ENCODE measurements at places on chromosomes 5 and 9. TPM values are rescaled to one million over a fixed set of nuclear protein-coding genes. Genes with fewer than 3 reads are reported as not detected.

DNA sequence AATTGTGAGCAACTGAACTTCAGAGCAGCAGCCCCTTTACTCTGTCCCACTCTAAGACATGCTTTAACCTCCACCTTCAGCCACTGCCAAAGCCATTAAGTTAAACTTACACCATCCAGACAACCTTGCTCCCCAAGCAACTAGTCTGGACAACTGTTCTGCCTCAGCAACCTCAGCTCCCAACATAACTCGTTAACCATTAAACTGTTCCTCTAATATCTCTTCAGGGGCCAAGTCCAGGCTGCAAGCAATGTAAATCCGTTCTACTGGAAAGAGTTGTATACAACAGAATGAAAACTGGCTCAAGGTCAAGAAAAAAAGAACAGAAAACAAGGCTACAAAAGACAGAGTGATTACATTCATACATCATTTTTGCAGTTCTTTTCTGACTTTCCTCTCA lies 131.7 kb upstream of the TARS1 start:
- H3K4me3 ChIP-seq = no peak overlapping the region
- H3K4me1 ChIP-seq = no peaks in the 10 kb centered on the region
- H3K27ac ChIP-seq = no peak overlapping the region
- no peak for DNase-seq
- no peaks in the 10 kb centered on the region for H3K27me3 ChIP-seq
- no peaks in the 10 kb centered on the region for H3K36me3 ChIP-seq

GRCh38 chr9:109036744-109037680 lies 23.7 kb upstream of the CTNNAL1 start:
- H3K4me1 ChIP-seq = no peaks in the 10 kb centered on the region
- H3K27ac ChIP-seq = no peak overlapping the region
- peaks cover 15% of the 10 kb centered on the region for H3K36me3 ChIP-seq
- no peak overlapping the region for H3K4me3 ChIP-seq
- no peak for DNase-seq
- no peaks in the 10 kb centered on the region for H3K27me3 ChIP-seq

DNA sequence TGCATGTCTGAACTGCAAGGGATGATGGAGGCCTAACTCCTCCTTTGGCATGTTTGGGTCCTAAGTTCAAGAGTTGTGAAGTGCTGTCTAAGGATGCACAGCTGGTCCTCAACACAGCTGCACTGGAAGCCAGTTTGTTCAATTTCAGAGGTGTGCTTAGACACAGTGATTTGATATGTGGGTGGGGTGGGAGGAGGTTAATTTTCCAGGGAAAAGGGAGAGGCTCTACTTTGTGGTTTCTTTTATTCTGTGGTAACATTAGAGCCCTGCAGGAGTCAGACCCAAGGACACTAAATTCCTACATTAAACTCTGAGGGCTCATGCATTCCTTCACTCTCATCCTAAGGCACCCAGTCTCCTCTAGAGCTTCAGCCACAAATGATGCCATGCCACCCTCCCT lies 188.4 kb upstream of the MAST4 start:
- no peaks in the 10 kb centered on the region for H3K4me1 ChIP-seq
- no peaks in the 10 kb centered on the region for H3K27me3 ChIP-seq
- no peak overlapping the region for H3K4me3 ChIP-seq
- H3K36me3 ChIP-seq = no peaks in the 10 kb centered on the region
- DNase-seq = no peak
- H3K27ac ChIP-seq = no peak overlapping the region

DNA sequence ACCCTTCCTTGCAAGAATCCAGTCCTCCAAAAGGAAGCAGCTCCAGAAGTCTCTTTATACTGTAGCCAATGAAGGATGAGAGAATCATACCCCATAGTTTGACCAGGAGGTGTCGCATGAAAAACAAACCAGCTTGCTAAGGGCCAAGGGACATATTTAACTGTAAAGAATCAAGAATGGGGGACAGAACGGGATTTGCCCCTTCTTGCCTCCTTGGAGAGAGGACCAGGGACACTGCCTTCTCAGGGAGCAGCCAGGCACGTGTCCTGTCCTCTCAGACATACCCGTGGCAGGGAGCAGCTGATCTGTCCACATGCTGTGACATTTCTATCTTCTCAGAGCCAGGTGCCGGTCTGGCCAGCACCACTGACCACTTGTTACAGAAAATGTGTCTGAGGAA lies 11.7 kb downstream of the PRUNE2 start:
- DNase-seq = no peak
- no peaks in the 10 kb centered on the region for H3K27me3 ChIP-seq
- no peaks in the 10 kb centered on the region for H3K36me3 ChIP-seq
- no peak overlapping the region for H3K4me3 ChIP-seq
- H3K27ac ChIP-seq = no peak overlapping the region
- peaks cover 2% of the 10 kb centered on the region for H3K4me1 ChIP-seq

- no peak for DNase-seq
- H3K27ac ChIP-seq = no peak overlapping the region
- H3K36me3 ChIP-seq = peaks cover 11% of the 10 kb centered on the region
- H3K27me3 ChIP-seq = no peaks in the 10 kb centered on the region
- H3K4me1 ChIP-seq = no peaks in the 10 kb centered on the region
- H3K4me3 ChIP-seq = no peak overlapping the region
Measured at GRCh38 chr5:114377050-114377844, 15.4 kb downstream of the KCNN2 start.

DNA sequence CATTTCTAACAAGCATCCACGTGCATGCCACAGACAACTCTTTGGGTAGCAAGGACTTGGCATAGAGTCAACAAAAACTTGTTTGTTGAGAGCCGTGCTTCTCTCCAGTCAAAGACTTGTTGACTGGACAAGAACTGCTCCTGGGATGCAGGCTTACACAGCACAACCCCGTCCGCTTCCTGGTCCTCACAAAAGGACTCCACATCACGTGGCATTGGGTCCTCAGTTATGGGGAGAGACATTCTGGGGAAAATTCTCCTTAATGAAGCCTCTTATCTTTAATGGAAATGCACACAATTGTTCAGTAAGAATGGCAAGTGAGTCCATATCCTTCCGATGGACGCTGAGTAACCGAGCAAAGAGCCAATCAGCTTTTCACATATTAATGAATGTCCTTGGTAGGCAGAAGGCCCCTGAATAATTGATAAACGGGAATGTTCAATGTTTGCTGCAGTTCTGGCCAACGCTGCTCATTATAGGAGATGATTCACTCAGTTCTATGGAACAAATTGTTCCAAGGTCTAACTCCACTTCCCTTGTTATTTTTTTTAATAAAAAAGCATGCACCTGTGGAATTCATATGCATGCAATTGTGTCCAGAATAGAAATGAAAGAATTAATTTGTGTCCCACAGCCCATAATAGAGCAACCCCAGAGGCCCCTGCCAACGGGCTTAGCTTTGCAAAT lies 97.0 kb upstream of the ZNF366 start:
- no peak overlapping the region for H3K4me3 ChIP-seq
- H3K4me1 ChIP-seq = no peaks in the 10 kb centered on the region
- H3K27ac ChIP-seq = no peak overlapping the region

DNA sequence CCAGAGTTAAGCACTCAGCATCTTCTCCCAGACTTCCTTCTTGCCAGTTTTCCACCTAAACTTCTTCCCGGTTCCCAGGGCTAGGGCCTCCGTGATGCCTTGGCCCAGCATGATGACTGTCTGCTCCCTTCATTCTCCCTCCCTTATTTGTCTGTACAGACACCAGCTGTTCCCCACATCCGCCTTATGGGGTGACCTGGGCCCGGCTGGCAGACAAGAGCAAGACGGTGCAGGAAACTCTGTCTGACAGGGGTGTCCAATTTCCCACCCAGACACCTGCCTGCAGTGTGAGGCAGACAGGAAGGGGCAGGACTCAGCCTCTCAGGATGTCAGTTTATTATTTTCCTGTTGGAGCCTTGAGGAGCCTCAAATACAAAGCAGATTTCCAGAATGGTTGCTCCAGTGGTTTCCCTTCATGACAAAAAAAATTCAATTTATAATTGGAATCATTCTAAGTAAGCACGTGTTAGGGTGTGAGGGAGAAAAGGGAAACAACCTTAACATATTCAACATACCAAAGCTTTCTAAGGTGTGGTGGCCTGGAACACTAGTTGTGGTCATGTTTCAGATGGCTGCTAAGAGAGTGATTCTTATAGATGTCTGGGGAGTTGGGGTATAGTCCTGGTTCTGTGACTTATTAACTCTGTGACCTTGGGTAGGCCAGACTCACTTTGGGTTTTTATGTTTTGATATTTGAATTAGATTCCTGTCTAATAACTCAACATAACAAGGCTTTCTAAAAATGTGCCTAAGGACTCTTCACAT lies 234.5 kb downstream of the PAPPA start:
- H3K4me3 ChIP-seq = no peak overlapping the region
- no peaks in the 10 kb centered on the region for H3K36me3 ChIP-seq
- no peaks in the 10 kb centered on the region for H3K27me3 ChIP-seq
- H3K4me1 ChIP-seq = no peaks in the 10 kb centered on the region

GRCh38 chr9:89225991-89226471 lies 47.4 kb upstream of the SHC3 start:
- DNase-seq = peak; percentile 87
- H3K4me3 ChIP-seq = no peak overlapping the region
- H3K27ac ChIP-seq = no peak overlapping the region
- no peaks in the 10 kb centered on the region for H3K27me3 ChIP-seq
- no peaks in the 10 kb centered on the region for H3K4me1 ChIP-seq

DNA sequence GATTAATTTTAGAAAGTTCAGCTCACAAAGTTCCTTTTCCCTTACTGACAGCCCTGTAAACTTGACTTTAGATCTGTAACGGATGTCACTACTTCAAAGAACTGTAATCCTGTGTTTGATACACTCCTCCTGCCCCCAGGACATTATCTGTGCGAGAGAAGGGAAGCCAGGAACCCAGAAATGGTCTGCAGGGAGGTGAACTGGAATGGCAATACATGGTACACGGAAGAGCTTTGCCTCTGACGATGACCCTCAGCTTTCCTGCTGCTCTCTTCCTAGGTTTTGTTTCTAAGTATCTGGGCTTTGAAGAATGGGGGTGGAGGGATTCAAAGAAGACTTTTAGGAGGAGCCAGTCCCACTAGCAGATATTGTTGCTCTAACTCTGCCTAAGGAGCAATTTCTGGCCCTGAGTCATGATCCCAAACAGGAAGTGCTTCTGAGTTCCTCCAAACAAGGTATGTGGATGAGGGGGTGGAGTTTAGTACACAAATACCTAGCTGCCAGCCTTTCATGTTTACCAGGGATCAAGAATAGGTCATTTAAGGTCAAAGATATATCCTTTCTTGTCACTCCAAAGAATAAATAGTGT lies 43.4 kb upstream of the TMC1 start:
- peaks cover 2% of the 10 kb centered on the region for H3K36me3 ChIP-seq
- H3K27ac ChIP-seq = no peak overlapping the region
- no peaks in the 10 kb centered on the region for H3K27me3 ChIP-seq
- H3K4me3 ChIP-seq = no peak overlapping the region
- DNase-seq = no peak

DNA sequence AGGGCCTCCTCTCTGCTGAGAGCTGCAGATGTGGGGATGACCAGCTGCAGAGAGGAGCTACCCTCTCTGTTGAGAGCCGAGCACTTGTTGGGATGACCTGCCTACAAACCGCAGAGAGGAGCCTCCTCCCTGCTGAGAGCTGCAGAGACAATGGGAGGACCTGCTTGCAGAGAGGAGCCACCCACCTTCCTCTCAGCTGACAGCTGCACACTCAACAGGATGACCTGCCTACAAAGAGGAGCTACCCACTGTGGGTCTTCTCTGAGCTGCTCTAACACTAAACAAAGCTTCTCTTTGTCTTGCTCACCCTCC lies 19.6 kb downstream of the TMEM38B start:
- H3K36me3 ChIP-seq = no peaks in the 10 kb centered on the region
- no peaks in the 10 kb centered on the region for H3K4me1 ChIP-seq
- no peak overlapping the region for H3K27ac ChIP-seq
- H3K4me3 ChIP-seq = no peak overlapping the region

GRCh38 chr5:174307656-174308271 lies 262.3 kb downstream of the NSG2 start:
- no peaks in the 10 kb centered on the region for H3K27me3 ChIP-seq
- peak; percentile 20 for DNase-seq
- H3K4me1 ChIP-seq = no peaks in the 10 kb centered on the region
- H3K27ac ChIP-seq = no peak overlapping the region
- no peak overlapping the region for H3K4me3 ChIP-seq

DNA sequence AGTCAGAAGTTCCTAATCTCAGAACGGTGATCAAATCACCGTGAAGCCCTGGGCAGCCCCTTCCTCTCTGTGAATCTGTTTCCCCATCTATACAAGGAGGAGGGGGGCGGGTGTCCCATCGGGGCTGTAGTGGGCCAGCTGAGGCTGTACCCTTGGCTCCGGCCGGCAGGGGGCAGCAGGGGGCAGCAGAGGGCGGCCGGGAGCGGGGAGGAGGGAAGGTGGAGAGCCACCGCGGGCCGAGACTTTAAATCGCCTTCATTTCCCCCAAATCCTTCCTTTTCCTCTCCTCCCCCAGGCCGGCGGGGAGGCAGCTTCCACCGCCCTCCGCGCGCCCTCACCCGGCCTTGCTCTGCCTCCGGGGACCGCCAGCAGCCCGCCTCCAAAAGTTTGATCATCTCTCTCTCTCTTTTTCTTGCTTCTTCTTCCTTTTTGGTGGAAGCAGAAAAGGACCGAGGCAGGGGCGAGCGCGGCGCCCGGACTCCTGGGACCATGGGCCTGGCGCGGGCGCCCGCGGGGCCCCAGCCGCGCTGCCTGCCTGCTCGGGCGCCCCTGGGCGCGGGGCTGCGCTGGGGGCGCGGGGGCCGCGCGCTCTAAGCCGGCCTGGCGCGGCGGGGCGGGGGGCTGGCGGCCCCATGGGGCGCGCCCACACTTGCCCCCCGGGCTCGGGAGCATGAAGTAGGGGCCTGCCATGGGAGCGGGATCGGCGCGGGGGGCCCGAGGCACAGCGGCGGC lies at the start of gene COL27A1:
TSS of gene COL27A1 (plus strand) at position 275 of the 732 bp plus-strand sequence. CDS start at position 689, 414 bp downstream.
- no peak within 1 kb of the TSS for H3K27ac ChIP-seq
- H3K4me1 ChIP-seq = no peaks in the 10 kb centered on the region
- H3K36me3 ChIP-seq = peaks cover 2% of the 10 kb centered on the region
- H3K27me3 ChIP-seq = peaks cover 10% of the 10 kb centered on the region
- H3K4me3 ChIP-seq = peak within 1 kb of the TSS; percentile 86

GRCh38 chr5:163569284-163569683 lies 63.9 kb downstream of the MAT2B start:
- H3K4me1 ChIP-seq = peaks cover 2% of the 10 kb centered on the region
- no peak overlapping the region for H3K27ac ChIP-seq
- no peaks in the 10 kb centered on the region for H3K36me3 ChIP-seq
- no peak overlapping the region for H3K4me3 ChIP-seq
- H3K27me3 ChIP-seq = no peaks in the 10 kb centered on the region

DNA sequence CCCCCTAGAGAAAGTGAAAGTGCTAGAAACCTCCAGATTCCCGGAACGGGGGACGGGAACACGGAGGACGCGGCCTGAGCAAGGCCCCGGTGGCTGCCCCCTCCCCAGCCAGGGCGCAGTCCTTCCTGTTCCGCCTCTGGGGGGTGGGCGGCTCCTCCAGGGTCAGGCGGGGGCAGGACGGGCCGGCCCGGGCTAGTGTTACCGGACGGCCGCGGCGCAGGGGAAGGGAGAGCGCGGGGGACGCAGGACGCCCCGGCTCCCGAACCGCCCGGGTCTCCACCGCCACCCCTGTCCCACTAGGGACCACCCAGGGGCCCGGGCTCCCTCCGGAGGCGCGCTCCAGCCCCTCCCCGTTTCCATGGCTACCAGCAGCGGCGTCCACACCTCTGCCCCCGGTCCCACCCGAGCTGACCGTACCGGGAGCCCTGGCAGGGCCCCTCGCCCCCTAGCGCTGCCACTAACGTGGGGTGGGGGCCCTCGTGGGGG lies 579 bp downstream of the SLC12A7 start:
- peaks cover 12% of the 10 kb centered on the region for H3K4me1 ChIP-seq
- H3K4me3 ChIP-seq = peak overlapping the region; percentile 85
- no peaks in the 10 kb centered on the region for H3K36me3 ChIP-seq
- no peak overlapping the region for H3K27ac ChIP-seq
- no peaks in the 10 kb centered on the region for H3K27me3 ChIP-seq
- no peak for DNase-seq

The SPINK4 gene
- not detected for total RNA-seq

The FGF1 gene
- 4.6 TPM for total RNA-seq

Measured in H9 (cell line).